Brain microvascular endothelial cell (primary cell): ENCODE measurements at places on chromosomes 1 and 21.

DNA sequence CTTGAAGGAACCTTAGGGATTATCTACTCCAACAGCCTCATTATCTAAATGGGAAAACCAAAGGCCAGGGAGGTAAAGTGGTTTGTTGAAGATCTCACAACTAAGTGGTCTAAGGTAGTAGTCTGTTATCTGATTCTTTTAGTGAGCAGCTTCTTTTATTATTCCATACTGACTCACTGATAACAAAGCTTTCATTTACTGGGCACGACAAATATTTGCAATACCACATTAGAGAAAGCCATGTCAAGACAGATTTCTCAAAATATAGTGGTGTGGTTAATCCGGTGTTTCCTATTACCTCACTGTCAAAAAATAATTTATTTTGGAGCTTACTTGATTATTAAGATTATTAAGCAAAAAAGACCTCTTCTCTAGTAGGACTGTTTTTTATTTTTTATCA, 369.1 kb downstream of the S1PR1 start:
- no peak for DNase-seq

GRCh38 chr1:234069760-234070159, 165.3 kb downstream of the SLC35F3 start:
- no peak for DNase-seq

GRCh38 chr1:77036560-77036959, 169.3 kb downstream of the ST6GALNAC5 start:
- DNase-seq = peak; percentile 51

GRCh38 chr21:26715878-26716506, 129.2 kb downstream of the ADAMTS1 start:
- DNase-seq = peak; percentile 51

GRCh38 chr1:88472298-88472697, 211.8 kb upstream of the PKN2 start:
- DNase-seq = no peak

DNA sequence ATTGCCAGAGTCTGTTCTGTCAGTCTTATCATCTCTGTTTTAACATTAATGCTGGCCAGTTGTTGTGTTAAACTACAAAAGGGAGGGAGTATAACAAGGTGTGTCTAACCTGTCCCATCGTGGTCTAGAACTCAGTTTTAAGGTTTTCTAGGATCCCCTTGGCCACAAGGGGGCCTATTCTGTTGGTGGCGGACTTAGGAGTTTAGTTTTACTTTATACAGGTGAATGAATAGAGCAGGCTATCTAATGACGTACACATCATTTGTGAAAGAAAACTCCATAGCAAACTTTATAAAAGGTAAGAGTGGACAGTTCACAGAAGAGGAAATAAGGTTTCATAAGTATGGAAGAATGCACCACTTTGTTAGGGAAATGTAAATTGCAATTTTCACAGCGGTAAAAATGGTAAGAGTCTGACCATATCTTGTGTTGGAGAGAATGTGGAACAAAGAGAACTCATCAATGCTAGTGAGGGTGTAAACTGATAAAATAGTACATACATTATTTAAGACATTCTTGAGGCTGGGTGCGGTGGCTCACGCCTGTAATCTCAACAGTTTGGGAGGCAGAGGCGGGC, 2.5 kb upstream of the ATF6 start:
- no peak for DNase-seq

GRCh38 chr1:228392111-228392936, 14.3 kb downstream of the TRIM11 start:
- peak; percentile 67 for DNase-seq

- no peak for DNase-seq
Observed at GRCh38 chr1:51953079-51953478, 37.4 kb downstream of the RAB3B start.

DNA sequence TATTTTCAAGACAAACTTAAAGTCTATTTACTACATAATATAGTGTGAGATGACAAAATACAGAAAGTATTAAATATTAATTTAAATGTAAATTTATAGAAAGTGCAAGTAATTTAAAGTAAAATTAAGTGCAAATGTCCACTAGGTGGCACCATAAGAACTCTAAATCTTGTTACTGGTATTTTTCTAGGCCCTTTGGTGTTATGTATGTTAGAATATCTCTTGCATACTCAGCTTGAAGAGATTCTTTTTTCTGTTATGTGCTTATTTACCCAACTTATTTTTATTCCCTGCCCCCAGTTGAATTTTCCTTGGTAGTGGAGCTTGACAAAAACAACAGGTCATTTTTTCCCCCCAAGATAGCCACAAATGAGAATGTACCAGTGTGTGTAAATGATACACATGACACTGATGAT, 71.5 kb downstream of the RPS6KC1 start:
- peak; percentile 45 for DNase-seq

- DNase-seq = no peak
Observed at GRCh38 chr1:59709333-59709732, 105.4 kb upstream of the HOOK1 start.

DNA sequence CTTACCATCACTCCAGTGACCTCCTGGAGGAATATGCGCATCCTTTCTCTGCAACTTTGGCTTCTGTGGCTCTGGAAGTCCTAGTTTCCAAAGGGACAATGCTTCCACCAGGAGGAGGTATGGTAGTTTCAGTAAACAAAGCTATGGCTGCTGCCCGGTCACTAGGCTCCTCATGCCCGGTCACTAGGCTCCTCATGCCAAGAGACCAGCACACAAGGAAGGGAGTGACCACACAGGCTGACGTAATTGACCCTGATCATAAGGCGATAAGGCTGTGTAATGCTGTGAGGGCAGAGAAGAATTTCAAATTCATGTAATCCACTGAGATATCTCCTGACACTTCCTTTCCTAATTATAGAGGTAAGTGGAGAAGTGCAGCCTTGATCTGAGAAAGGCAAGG, 102.9 kb downstream of the DTL start:
- DNase-seq = no peak

DNA sequence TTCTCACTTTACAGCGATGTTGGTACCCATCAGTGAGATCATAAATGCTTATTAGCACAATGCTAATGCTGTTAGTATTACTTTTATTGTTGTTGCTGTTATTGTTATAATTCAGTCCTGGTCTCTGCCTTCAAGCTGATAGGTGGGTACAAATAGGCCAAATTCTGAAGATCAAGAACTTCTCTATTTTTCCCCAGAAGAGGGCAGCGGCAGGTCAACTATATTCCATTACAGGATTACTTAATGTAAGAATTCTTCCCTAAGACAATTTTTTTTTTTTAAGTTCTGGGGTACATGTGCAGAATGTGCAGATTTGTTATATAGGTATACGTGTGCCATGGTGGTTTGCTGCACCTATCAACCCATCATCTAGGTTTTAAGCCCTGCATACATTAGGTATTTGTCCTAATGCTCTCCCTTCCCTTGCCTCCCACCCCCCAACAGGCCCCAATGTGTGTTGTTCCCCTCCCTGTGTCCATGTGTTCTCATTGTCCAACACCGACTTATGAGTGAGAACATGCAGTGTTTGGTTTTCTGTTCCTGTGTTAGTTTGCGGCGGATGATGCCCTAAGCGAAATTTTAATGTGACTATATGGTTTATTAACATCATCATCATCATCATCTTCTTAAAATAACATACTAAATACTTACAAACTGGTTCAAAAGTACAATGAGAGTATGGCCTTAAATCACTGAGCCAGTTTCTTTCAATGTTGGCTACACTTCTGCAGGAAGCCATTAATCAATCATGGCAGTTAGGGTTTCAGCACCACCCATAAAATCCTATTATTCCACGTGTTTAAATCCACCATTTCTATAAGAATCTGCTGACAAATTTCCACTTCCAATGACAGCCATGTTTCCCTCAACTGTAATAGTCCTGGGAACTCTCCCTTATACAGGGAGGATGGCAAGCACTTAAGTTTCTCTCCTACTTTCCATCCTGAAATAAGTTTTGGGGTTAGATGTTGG, 19.2 kb downstream of the SLC19A2 start:
- DNase-seq = peak; percentile 46

GRCh38 chr1:145806408-145806807, 17.5 kb downstream of the RNF115 start:
- no peak for DNase-seq

- DNase-seq = no peak
Observed at GRCh38 chr1:90358448-90358847, 358.7 kb downstream of the BARHL2 start.

DNA sequence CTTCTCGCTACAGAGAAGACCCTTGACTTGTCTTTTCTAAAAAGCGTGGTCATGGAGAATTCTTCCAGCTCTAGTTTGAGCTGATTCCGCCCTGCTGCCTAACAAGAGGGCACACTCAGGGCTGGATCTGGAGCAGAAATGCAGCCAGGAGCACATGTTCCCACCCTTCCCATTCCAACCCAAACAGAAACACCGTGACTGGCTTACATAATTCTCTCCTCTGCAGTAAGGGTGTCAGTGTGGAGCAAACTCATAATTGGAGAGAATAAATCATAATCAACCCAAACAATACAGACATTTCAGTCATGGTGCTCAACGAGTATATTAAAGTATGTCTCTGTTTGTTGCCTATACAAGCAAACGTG, 34.5 kb downstream of the CTNNBIP1 start:
- DNase-seq = no peak

DNA sequence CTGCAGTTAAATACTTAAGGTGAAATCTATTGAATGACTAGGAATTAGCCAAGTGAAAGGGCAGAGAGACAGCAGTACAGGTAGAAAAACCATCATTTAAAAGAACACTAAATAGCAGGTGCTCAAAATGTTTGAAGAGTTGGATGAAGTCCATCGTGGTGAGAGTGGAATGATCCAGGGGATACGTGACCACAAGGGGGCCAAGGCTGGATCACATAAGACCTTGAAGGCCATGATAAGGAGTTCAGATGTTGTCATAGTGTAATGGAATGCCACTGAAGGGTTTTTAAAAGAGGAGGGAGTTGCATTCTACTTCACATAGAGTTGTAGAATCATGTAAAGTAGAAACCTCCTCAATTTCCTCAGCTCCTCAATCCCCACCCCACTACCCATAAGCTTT, 34.8 kb upstream of the HOOK1 start:
- no peak for DNase-seq

DNA sequence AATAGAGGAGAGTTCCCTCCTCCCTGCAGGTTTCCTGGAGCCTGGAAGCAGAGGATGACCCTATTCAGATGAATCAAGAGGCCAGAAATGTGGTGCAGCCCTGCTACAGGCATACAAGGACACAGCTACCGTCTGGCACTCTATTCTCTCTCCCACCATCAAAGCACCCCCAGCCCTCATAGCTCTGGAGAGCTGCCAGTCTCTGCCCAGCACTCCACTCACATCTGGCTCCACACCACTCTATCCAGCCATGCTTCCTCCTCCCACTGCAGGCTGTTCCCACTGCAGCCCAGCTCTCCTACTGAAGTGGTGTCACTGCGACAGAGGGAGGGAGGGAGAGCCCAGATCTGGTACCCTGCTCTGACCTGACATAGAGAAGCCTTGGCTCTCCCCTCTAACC, 18.4 kb downstream of the SYT2 start:
- no peak for DNase-seq

DNA sequence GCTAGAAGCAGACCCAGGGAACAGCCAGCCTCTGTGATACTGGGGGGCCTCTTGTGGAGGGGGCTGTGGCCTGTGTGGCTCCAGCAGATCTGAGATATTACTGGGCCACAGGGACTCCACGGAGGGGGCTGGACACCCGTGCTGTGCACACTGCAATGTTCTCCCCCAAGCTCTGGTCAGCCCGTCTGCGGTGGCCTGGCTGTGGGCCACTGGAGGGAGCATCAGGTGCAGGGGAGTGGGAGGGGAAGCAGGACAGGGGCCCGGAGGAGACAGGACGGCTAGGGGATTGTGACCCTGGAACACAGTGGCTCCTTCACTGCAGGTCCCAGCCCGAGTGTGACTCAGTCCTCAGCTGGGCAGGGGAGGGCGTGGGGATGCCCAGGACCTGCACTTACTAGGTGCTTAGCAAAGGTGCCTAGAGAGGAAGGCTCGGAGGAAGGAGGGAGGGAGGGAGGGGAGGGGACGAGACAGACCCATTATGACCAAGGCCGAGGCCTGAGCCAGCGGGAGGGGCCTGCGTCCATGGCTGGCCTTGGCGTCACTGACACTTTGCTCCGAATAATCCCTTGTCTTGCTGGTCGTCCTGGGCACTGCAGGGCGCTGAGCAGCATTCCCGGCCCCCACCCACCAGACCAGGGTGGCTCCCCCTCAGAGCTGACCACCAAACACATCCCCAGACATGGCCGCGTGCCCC, 44.2 kb downstream of the PRDM16 start:
- DNase-seq = no peak
